ENCODE measurements at places on chromosomes 1 and 21.

DNA sequence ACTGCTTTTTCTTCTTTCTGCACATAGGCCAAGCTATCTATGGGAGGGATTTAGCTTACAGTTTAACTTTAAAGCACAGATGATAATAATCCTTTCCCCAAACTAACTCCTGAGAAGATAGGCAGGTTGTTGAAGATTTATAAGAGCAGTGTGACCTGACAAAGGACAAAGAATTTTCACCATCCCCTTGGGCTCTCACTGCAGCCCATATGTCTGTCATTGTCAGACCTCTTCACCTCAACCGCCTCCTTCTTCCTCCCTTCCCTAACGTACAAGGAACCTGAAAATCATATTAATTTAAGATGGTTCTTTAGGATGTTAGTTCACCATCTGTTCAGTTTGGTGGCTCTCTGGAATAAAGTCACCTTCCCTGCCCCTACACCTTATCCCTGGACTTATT lies 5.0 kb downstream of the RNU1-2 start:
- DNase-seq = no peak

- DNase-seq = peak; percentile 87
Measured at GRCh38 chr1:151006327-151007052, at the start of gene MINDY1. MINDY1 (minus strand) TSS chr1:151006902; CDS start chr1:151002617, 4,285 bp downstream.

- no peak for DNase-seq
Measured at GRCh38 chr1:184867866-184868689, 106.2 kb downstream of the NIBAN1 start.

- DNase-seq = peak; percentile 28
Measured at GRCh38 chr1:202760589-202760988, 47.6 kb downstream of the KDM5B start.

- DNase-seq = no peak
Measured at GRCh38 chr1:19802269-19802668, 2.6 kb upstream of the TMCO4 start.

DNA sequence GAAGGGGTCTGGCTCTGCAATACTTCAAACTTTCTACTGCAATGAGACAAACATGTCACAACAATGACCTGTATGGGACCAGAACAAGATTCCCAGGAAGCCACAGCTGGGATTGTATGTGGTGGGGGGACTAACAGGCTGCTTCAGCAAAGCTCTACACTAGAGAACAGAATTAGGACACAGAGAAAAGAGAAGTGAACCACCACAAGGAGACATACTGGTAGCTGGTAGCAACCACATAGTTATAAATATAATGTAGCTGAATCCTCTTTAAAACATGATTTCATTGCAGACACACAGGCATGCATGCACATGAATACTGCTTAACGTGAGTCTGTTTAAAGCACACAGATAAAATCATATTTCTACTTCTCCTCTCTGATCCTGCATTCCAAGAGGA lies 3.5 kb upstream of the ILDR2 start:
- no peak for DNase-seq

GRCh38 chr1:222643606-222643937 lies 25.7 kb downstream of the MIA3 start:
- DNase-seq = no peak

- DNase-seq = no peak
Measured at GRCh38 chr1:9628541-9629444, 22.7 kb upstream of the PIK3CD start.

GRCh38 chr1:197965132-197965840 lies 48.1 kb downstream of the LHX9 start:
- no peak for DNase-seq

GRCh38 chr1:22048351-22049192 lies 3.9 kb upstream of the CDC42 start:
- peak; percentile 40 for DNase-seq

GRCh38 chr21:38986406-38986805 lies 180.7 kb downstream of the ETS2 start:
- no peak for DNase-seq

- DNase-seq = no peak
Measured at GRCh38 chr1:209318181-209319056, 265.1 kb upstream of the CAMK1G start.

GRCh38 chr1:20442920-20443625 lies 42.9 kb downstream of the CAMK2N1 start:
- DNase-seq = peak; percentile 65

DNA sequence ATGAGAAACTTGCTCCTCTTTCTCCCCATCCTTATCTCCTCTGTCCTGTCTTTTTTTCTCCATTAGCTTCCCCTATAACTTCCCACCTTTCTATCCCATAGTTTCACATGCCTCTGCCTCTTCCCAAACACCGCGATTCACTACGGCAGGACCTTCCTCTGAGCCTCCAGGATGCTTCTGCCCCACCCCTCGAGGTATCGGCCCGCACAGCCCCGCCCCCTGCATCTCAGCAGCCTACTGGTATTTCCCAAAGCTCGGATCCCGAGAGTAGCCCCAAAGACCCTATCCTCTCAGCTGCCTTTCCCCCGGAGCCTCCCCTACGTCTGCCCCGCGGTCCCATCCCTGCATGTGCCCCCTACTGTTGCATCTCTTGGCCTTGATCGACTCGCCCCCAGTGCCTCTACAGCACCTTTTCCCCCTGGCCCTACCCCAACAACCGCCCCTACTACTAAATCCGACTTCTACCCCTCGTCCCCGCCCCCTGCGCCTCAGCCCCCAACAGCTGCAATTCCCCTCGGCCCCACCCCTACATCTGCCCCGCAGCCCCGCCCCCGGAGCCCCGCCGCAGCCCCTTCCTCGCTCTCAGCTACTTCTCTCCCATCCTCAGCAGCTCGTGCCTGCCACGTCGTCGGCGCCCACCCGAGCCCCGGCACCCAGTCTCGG lies 512 bp downstream of the PIAS3 start:
- DNase-seq = peak; percentile 29

- no peak for DNase-seq
Measured at GRCh38 chr1:209775678-209776077, 8.7 kb downstream of the C1orf74 start.

- no peak for DNase-seq
Measured at GRCh38 chr1:207027206-207027777, 5.3 kb downstream of the C1orf116 start.

DNA sequence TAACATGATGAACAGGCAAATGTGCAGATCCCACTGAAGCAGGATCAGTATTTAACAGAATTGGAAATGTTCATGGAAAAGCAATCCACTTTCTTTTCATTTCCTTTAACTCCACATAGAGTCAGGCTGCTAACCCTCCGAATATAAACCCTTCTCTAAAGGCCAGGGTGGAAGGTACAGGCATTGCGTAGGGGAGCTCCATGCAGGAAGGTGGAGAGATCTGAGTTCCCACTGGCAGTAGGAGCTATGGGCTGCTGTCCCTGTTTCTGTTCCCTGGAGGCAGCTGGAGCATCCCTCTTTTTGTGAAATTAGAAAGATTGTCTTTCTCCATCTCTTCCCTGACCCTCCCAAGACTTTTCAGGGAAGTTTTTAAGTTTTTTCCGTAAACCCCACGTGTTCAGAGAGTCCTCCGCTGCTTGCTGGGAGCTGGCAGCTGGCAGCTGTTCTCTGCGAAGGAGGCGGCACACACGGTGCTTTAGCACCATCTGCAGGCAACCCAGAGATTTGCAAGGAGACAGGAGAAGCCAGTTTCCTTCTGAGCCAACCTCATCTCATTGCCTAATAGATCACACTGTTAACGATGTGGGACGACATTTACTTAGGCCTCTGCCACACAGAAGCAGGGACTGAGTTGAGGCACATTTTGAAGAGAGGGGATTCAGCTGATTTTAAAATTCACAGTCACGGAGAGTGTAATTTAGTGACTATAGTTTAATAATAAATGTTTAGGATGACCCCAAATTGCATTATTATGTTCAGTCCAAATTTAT lies 55.4 kb upstream of the HOOK1 start:
- DNase-seq = peak; percentile 84

DNA sequence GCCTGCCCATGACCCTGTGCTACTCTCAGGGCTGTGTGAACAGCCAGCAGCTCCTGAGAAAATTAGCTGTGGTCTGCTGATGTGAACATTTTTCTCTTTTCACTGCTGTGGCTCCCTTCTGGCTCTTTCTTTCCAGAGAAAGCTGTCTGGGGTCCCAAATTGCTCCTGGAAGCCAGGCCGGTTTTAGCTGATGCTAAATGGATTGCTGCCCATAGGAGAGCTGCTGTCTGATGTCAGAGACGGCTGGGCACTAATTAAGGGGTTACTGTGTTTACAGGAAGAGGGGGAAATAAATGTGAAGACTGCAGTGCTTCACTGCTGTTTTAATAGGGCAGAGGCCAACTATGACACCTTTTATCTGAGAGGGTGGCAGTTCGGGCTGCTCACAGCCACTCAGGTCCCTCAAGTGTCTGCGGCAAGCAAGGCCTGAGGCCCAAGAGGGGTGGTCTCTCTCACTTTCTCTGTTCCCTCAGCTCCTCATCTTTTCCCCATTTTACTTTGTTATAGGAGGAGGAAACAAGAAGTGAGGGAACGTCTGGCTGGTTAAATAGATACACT lies 106.0 kb upstream of the GNG12 start:
- no peak for DNase-seq

- DNase-seq = peak; percentile 33
Measured at GRCh38 chr1:60969971-60970509, 112.3 kb upstream of the NFIA start.

DNA sequence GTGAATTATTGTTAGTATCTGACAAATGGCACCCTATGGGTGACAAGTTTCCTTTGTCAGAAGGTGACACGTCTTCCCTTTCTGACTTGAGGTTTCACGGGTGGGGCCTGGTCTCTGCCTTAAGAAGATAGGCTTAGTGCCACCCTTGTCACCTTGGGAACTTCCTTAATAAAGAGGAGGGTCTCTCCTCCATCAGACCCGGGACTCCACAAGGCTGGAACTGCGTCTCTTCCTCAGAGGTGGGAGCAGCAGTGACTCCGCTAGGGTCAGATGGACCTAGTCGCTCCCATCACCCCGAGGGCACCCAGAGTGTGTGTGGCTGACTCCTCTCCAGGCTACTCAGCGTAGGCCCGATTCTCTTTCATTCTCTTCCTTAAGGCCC lies 774 bp upstream of the WDTC1 start:
- DNase-seq = no peak

GRCh38 chr1:159949981-159950381 lies 4.1 kb downstream of the SLAMF9 start:
- no peak for DNase-seq

GRCh38 chr1:205137901-205138300 lies 16.1 kb upstream of the RBBP5 start:
- no peak for DNase-seq

DNA sequence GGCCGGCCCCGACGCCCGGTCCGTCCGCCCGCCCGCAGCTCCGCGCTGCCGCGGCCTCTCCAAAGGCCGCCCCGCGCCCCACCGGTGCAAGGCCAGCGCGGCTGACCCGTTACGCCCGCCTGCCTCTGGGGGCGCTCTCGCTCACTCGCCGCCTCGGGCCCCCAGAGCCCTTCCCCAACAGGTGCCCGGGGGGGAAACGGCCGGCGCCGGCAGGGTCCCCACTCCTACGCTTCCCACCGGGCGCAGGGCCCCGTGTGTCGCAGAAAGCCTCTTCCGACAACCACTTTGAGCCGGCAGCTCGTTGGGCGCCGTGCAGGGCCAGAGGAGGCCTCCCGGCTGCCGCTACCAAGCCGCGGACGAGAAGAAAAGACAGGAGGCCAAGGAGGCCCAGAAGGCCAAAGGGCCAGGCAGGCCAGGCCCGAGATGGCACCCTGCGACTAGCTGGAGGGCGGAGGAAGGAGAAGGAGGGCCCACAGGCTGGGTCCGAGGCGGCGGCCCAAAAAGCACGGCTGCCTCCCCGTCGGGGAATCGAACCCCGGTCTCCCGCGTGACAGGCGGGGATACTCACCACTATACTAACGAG lies 64.9 kb upstream of the FCGR2A start:
- DNase-seq = peak; percentile 60

- no peak for DNase-seq
Measured at GRCh38 chr1:116429821-116430374, 56.9 kb downstream of the ATP1A1 start.

DNA sequence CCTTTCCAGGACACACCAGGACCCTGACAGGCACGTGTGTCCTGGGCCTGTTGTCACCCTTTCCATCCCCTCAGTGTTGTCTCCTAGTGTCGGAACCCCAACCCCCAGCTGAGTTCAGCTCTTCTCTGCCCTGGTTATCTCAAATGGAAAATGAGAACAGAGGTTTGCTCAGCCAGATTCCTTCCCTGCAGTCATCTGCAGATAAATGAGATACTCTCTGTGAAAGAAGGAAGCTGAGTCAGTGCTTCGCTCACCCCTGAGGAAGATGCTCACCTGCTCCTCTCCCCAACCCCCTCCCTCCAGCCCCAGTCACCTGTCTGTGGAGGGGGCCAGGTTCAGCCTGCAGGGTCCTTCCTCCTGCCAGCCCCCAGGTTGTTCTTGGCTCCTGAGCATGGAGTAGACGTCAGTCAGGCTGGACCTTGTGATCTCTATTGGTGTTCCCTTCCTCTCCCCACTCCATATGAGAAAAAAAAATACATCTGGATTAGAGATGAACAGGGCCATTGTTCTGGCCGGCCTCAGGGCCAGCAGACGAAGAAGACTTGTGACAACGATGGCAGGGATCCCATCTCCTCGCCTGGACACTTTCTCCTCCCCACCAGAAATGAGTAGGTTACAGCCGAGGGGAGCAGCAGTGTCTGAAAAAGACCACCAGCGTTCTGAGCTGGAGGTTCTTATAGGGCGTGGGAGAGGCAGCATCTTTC lies 20.9 kb downstream of the PHGDH start:
- no peak for DNase-seq

DNA sequence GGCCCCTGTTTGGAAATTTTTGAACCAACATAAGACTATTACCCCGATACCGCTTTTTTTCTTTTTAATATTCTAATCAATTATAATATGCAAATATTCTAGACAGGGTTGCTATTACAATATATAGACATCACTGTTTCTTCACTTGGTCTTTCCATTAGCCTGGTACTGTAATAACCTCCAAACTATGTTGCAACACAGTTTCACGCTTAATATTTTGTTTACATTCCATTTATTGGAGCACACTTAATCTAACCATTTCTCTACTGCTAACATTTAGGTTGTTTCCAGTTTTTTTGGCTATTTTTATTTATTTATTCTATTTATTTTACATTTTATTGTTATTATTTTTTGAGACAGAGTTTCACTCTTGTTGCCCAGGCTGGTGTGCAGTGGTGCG lies 17.6 kb upstream of the NID1 start:
- DNase-seq = no peak

DNA sequence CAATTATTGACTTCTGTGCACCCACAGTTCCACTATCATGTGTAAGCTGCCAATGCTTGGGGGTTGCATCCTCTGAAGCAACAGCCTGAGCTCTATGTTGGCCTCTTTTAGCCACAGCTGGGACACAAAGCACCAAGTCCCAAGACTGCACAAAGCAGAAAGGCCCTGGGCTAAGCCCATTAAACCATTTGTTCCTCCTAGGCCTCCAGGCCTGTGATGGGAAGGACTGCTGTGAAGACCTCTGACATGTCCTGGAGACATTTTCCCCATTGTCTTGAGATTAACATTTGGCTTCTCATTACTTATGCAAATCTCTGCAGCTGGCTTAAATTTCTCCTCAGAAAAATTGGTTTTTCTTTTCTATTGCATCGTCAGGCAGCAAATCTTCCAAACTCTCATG lies 123.7 kb upstream of the DEPDC1 start:
- no peak for DNase-seq

All from AG10803 (cell line).